ENCODE measurements at places on chromosomes 16 and 17.

DNA sequence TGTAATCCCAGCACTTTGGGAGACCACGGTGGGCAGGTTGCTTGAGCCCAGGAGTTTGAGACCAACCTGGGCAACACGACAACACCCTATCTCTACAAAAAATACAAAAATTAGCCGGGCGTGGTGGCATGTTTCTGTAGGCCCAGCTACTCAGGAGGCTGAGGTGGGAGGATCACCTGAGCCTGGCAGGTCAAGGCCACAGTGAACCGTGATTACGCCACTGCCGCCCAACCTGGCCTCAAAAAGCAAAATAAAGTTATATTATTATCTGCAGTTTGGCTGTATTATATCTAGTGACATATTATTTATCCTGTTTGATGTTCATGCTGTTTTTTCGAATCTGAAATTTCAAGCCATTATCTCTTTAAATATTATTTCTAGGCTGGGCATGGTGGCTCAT is 26.5 kb downstream of the ST3GAL2 start:
- DNase-seq, result no peak

DNA sequence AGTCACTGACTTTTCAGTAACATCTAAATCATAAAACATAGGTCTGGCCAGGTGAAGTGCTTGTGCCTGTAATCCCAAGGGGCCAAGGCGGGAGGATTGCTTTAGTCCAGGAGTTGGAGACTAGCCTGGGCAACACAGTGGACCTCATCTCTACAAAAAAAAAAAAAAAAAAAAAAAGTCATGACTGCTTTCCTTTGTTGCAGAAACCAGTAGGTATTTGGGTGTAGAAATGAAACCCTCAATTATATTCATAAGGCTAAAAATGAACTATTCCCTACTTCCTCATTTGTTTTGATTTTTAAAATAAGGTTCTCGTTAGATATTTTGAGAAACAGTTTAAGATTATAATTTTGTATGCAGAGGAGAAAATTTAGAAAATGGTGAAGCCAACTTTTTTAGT is 26.0 kb downstream of the PITPNC1 start:
- no peak for DNase-seq

- no peak for DNase-seq
Observed at GRCh38 chr16:53805752-53806151, 101.8 kb downstream of the FTO start.

- DNase-seq, result no peak
Observed at GRCh38 chr16:18060351-18060750, 276.2 kb downstream of the NPIPA8 start.

DNA sequence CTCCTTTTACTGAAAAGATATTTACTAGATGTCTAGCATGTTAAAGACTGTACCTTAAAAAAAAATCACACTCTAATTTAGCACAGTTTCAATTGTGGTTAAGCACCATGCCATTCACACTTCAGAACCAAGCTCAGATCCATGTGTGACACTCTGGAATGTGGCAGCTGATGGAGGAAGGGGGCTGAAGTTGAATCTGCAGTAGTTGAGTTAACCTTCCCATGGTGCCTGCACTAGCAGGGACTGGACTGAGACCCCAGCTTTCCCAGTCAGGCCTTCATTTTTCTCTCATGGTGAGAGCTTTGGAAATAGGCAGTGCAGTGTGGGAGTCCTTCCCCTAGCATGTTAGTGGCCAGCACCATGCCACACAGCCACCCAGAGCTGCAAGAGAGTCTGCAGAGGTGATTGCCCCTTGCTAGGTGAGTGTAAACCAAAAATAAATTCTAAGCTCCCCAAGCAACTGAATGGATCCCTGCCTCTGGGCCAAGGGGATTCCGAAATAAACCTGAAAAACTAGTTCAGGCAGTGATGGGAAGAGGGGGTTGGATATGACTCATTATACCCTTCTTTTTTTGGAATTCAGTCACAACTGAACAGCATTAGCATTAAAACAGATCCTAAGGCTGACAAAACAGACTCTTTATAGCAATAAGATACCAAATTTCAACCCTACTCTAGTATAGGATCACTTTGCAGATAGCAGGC is 208.5 kb downstream of the WWOX start:
- no peak for DNase-seq

GRCh38 chr17:30291543-30292285 is at the start of gene BLMH:
TSS of gene BLMH (minus strand) at chr17:30291944. CDS start at chr17:30291819, 125 bp downstream.
- peak; percentile 82 for DNase-seq

DNA sequence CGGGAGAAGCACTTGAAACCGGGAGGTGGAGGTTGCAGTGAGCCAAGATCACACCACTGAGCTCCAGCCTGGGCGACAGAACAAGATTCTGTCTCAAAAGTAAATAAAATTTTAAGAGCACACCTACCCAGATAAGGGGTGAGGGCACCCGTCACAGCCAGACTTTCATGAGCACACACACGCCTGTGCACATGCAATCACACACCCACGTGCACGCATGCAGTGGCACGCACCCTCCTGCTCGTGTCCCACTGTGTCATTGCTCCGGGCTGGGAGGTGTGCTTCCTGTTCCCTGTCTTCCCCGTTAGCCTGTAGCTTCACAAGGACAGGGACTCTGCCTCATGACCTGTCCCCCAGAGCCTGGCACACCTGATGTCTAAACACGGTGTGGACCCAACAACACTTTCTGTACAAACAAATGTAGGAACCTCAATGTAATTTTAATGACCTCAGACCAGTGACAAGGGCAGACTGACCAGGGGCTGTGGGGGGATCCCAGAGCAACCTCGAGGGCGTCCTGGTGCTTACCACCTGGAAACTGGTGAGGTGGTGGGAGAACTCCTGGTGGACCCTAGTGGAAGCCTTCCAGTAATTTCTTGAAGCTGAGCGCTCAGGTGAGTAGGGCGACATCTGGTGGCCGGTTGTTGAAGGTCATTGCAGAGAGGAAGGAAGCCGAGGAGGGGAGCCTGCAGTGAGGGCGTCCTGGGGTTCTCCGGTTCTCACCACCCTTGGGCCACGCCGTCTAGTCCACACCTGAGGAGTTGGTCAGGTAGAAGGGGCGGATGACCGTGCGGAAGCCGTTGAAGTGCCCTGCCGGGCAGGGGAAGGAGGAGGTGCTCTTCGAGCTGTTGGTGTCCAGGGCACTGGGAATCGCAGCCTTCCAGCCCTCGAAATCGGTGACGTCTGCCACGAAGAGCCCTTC is 8.6 kb downstream of the LGALS3BP start:
- DNase-seq, result peak; percentile 71

- DNase-seq, result no peak
Observed at GRCh38 chr17:75001915-75002843, 10.3 kb upstream of the MRPL58 start.

DNA sequence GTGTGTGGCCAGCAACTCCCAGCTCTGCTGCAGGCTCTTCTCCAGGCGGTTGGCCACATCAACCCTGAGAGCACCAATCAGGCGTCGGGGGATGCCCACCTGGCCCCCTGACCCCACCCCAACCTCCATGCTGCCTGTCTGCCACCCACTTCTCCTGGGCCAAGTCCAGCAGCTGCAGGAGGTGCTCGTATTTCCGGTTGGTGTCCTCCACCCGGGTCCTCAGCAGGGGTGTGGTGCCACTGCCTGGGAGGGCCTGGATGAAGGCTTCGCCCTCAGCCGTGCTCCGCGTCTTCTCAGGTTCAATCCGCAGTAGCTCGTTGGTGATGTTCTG is 44.6 kb downstream of the UBN1 start:
- no peak for DNase-seq

GRCh38 chr16:66263168-66263972 is 103.1 kb upstream of the CDH5 start:
- no peak for DNase-seq

DNA sequence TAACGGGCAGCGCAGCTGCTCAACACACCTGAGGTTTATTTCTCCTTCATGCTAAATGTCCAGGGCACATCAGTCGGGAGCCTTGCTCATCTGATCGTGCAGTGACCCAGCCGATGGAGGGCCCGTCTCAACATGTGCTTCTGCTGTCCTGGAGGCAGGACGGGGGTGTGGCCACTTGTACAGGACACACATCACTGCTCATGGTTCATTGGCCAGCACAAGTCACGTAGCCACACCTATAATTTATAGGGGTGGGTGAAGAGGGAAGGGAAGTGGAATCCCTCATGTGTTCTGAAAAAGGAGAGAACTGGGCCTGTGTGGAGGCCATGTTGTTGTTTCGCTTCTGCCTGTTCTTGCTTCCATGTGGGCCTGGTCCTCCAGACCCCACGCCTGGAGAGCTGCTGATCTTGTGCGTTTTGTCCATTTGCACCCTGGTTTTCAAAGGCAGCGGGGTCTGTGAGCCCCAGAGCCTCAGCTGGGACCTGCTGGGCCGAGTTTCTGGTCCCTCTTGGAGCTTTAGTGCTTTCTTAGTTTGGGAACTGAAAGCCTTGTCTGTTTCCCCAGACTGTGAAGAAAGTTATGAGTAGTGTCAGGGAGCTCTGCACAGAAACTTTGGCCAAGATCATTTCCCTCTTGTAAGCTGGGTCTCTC is 60.5 kb downstream of the CMIP start:
- no peak for DNase-seq

- no peak for DNase-seq
Observed at GRCh38 chr17:11899537-11899942, 97.7 kb downstream of the ZNF18 start.

DNA sequence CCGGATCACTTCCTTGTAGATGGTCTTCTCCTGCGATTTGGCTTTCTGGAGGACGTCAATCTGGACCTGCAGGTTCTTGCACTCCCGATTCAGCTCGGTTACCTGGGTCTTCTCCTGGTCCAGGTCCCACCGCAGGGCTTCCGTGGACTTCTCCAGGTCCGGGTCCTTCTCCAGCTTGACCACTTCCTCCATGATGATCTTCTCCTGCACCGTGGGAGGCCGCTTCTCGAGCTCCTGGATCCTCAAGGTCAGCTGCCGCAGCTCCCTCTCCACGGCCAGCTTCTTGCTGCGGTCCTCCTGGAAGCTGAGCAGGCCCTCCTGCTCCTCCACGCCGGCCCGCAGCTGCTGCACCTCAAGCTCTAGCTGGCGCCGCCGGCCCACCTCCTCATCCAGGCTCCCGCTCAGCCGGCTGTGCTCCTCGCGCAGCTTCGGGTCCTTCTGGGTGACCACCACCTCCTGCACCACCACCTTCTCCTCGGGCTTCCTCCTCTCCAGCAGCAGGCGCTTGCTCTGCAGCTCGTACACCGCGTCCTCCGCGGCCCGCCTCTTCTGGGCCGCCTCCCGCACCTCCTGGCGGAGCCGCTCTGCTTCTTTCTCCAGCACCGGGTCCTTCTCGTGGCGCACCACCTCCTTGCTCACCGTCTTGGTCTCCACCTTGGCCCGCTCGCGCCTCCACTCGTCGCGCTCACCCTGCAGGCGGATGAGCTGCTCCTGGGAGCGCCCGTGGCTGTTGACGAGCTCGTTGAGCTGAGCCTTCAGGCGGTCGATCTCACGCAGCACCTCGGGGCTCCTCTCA is 8.2 kb downstream of the CDK3 start:
- DNase-seq, result no peak

DNA sequence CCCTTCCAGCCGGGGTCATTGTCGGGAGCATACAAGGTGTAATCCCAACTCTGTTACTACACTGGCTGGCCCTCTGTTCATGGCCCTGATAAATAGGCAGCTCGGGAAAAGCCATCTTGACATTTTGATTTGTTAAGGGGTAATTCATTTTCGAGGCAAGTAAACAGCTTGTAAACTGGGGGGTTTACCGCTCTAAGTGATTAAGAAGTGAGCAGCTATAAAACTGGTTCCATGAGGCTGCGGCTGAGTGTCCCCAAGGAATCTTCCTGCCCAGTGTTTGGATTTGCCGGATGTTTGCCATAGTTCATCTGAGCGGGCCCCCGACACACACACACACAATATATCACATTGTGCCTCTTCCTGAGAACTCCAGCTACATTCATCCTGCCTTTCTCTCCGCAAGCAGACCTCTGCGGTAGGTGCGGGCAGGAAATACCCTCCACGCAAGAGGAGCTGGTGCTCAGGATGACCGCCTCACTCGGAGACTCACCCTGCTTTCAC is 92.2 kb downstream of the SOCS1 start:
- DNase-seq, result no peak

DNA sequence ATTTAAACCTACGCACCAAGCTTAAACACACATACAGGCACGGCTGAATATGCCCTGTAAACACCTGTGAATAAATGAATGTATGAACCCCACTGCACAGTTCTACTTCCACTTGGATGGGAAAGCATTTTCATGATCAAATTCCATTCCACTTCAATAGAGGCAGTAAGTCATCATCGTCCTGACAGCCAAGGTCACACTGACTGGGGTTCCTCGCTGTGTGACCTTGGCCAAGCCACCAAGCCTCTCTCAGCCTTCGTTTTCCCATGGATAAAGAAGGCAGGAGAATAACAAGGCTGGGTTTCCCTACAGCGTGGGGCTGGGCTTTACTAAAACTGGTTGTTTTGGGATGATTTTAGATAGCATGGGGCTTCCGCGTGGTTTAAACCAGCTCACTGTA is 82.8 kb downstream of the TBC1D16 start:
- no peak for DNase-seq

DNA sequence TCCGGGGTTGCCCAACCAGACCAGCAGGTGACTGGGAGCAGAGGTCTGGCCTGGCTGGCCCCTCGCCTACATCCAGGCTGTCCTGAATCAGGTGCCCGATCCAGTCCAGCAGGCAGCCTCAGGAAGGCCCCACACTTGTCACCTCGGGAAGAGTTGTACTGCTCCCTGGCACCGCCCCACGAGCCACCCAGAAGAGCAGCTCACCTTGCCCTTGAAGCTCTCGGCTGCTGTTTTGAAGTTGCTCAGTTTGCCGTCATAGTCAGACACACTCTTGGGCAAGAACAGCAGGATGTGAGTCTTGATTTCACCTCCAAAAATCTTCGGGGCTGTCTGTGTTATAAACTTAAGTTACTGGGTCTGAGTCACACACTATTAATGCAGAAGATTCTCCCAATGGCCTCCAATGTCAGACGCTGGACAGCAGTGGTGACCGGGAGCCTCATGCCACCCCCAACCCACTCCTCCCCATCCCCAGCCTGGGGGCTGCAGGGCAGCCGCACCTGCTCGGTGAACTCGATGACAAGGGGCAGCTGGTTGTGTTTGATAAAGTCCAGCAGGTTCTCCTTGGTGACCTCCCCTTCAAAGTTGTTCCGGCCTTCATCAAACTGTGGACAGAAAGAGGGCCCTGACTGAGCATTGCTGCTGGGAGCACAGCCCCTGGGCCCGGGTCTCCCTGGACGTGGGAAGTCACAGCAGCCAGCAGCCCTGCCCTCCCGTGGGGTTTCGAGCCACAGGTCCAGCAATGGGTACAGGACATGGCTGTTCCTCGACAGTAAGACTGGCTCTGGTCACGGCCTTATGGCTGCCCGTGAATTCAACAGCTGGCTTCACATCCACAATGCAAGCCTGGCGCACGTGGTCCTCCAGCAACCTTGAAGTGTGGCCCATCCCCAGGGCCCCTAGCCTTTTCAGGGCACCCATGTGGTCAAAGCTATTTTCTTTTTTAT is 12.2 kb upstream of the PPP1R27 start:
- DNase-seq, result no peak

DNA sequence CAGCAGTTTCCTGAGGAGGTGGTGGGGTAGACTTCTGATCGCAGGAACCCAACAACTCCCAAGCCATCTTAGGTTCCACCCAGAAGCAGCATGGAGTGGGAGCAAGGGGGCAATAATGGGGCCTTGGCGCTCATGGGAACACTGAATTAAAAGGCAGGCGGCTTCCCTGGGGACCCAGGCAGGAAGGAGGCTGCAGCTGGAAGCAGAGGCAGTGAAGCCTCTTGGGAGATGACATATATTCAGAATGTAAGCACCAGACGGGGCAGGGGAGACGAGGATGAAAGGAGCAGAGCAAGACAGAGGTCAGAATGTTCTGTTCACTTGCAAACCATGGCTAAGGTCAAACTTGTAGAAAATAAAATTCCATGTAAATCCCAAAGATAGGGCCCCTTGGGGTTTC is 2.9 kb downstream of the HIGD1B start:
- DNase-seq, result no peak
